NCI-H510A (cell line): ENCODE measurements at places on chromosomes 16 and 17.

GRCh38 chr16:19102187-19102872, 11.4 kb upstream of the ITPRIPL2 start:
- DNase-seq, result no peak

DNA sequence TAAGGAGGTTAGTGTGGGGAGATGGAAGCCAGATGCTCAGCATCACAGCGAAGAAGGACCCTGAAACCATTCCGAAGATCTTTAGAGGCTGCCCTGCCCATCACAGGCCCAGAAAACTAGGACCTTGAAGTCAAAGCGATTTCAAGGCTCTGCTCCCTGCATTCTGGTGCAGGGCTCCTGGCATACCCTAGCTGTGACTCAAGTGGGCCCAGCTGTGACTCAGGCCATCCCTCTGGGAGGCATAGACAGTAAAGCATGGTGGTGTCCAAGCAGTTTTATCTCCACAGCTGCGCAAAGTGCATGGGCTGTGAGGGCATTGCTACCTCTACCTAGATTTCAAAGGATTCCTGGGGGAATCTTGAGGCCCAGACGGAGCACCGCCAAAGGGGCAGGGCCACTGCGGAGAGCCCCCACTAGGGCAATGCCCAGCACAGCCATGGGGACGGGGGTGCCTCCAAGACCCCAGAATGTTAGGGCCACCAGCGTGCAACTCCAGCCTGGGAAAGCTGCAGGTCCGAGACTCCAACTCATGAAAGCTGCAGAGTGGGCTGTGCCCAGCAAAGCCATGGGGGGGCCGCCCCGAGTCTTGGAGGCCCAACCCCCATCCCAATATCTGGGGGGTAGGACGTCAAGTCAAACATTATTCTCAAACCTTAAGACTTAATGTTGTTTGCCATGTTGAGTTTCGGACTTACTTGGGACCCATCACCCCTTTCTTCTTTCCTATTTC, 11.7 kb upstream of the ZNF594 start:
- DNase-seq, result no peak

- DNase-seq, result no peak
Observed at GRCh38 chr16:67421030-67421429, 4.8 kb upstream of the ZDHHC1 start.

- no peak for DNase-seq
Observed at GRCh38 chr16:71754652-71755051, 30.2 kb upstream of the PHLPP2 start.

DNA sequence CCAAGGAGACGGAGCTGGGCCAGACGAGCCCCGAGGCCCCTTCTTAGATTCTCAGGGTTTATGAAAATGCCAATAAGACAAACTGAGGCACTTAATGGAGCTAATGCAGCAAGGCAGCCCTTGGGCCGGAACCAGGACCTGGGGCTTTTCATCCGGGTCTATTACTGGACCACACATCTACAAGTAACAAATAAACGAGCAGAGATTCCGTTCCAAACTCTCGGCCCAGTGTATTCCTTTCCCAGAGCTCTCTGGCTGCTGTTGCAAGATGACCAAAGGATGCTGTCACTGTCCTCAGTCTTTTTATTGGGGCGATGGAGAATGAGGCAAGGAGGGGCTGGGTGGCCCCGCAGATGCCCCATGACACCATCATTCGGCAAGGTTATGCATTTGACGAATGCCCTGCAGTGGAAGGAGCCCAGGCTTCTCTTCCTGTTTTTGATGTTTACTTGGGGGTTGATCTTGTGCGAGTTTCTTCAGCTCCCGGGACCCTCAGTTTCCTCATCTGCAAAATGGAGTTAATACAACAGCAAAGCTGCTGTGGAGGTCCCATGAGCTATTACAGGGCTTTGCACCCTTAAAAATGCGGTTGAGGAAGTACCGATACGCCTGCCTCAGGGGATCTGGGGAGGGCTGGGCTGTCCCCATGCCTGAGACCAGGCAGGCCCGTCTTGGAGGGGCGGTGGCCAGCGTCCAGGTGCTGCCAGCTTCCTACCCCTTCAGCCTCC, 1.1 kb upstream of the NTN1 start:
- DNase-seq, result no peak

GRCh38 chr16:49724774-49725173, 131.1 kb downstream of the ZNF423 start:
- DNase-seq, result no peak

DNA sequence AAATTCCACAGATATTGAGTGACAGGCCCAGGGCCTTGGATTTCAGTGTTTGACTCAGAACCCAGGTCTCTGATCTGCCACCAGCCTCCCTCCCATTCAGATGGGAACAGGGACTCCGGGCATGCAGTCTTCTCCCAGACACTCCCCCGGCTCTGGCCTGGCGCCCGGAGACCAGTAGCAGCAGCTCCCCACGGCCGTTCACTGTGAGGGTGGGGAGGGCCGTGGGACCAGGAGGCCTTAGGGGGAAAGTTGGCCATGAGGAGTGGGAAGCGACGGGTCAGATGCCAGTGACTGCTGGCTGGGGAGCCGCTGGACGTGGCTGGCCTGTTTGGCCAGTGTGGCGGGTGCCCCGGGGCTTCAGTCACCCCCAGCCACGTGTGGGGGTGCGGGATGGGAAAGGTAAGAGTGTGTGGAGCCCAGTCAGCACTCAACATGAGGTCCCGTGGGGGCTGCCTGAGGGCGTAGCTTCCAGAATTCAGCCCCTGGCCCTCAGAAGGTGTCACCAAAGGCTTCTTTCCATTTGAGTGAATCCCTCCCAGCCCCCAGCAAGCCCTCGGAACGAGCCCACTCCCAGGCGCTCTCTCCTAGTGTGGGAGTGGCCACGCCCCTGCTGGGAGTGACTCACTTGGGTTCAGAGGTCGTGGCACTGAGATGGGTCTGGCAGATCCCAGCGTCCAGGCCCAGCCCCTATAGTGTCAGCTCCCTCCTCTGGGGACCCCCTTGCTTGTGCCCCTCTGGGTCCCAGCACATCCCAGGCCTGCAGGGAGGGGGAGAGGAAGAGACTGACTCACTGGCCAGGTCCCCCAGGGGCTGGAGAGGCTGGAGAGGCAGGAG, 309.4 kb downstream of the SEC14L1 start:
- DNase-seq, result no peak

- DNase-seq, result no peak
Observed at GRCh38 chr16:82062645-82063058, 27.6 kb downstream of the HSD17B2 start.

GRCh38 chr16:85041219-85042166, 13.9 kb downstream of the KIAA0513 start:
- no peak for DNase-seq

DNA sequence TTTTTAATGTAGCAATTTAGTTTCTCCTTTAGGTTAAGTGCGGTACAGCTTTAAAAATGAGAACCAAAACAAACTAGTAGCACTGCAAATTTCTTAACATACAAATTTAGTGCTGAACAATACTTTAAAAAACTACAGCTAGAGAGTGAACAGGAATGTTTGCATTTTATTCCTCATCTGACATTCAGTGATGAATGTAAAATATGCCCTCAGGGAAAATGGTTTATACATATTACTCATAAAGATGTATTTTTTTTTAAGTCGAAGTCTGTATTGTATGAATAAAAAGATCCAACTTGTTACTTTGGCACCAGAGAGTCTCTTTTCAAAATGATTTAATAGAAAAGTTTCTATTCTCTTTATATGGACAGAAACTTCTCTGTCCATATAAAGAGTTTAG, 96.8 kb downstream of the BRIP1 start:
- no peak for DNase-seq

GRCh38 chr17:48552466-48553189, 7.7 kb upstream of the HOXB2 start:
- no peak for DNase-seq

- DNase-seq, result no peak
Observed at GRCh38 chr16:31081428-31082351, 7.1 kb downstream of the PRSS53 start.
